ENCODE measurements at places on chromosomes 3 and 15. TPM values are rescaled to one million over a fixed set of nuclear protein-coding genes. Genes with fewer than 3 reads are reported as not detected.

The ADCY5 gene
- total RNA-seq: 10.6 TPM

The EPHA6 gene
- 2.0 TPM for total RNA-seq

The THBS1 gene
- total RNA-seq: 139 TPM

The ROBO2 gene
- 1.3 TPM for total RNA-seq

The PEX5L gene
- 13.2 TPM for total RNA-seq

The MYZAP gene
- 16.3 TPM for total RNA-seq

The DNAJA4 gene
- total RNA-seq: 8.0 TPM

The PPP1R14D gene
- not detected for total RNA-seq

DNA sequence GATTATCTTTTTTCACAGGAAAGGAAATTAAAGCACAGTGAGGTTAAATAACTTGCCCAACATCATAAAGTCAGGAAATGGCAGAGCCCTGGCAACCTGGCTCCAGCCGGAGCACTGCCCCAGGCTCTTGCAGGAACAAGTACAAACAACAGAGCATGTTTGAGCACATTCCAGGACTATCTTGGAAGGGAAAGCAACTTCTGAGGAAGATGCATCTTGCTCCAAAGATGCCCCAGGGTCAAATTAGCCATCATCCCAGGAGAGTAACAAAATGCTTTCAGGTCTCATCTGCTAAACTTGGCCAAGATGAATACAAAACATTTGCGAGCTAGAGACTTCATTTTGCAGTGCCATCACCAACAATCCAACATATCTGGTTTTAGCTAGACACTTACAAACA is 162.4 kb upstream of the LRRN1 start:
- no peak for DNase-seq
- H3K36me3 ChIP-seq: no peaks in the 10 kb centered on the region
- H3K27ac ChIP-seq: no peak overlapping the region
- no peak overlapping the region for H3K4me3 ChIP-seq
- no peaks in the 10 kb centered on the region for H3K27me3 ChIP-seq
- H3K4me1 ChIP-seq: no peaks in the 10 kb centered on the region

DNA sequence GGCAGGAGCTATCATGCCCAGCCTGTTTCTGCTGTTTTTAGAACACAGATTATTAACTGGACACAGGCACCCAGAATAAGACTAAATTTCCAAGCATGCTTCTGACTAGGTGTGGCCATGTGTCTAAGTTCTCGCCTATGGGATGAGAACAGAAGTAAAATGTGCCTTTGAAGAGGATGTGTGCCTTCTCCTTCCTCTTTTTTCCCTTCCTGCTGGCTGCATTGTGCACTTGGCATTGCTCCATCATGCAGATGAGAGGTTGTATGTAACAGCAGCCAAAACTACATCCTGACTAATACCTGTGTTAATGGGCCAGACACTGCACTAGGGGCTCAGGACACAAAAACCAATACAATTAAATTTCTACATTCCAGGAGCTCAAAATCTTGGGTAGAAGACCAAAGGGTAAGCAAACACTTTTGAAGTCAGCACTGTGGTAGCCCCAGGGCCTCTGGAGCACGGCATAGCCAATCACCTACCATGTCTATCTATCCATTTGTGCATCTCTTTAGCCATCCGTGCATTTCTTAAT is 40.9 kb upstream of the RNU6-1 start:
- no peak overlapping the region for H3K27ac ChIP-seq
- peak; percentile 44 for DNase-seq
- no peak overlapping the region for H3K4me3 ChIP-seq

DNA sequence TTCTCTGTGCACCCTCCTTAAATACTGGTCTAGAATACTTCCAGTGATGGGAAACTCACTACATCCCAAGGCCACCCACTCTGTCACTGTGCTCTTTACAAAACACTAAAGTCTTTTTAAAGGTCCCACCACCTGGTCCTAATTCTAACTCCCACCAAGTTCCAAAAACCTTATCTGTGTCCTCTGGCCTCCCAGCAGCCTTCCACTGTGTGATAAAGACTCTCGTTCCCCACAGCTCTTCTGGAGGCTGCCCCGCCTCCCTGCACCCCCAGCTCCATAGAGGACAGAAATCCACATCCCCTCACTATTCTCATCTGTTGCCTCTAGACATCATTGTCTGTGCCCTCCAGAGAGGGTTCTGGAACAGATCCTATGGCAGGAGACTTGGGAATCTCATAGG is 276.4 kb downstream of the FAM43A start:
- no peak overlapping the region for H3K4me3 ChIP-seq
- no peak overlapping the region for H3K27ac ChIP-seq
- no peaks in the 10 kb centered on the region for H3K36me3 ChIP-seq
- no peaks in the 10 kb centered on the region for H3K27me3 ChIP-seq

GRCh38 chr3:71401695-71402231 is 181.8 kb downstream of the FOXP1 start:
- H3K4me3 ChIP-seq: no peak overlapping the region
- H3K27me3 ChIP-seq: no peaks in the 10 kb centered on the region
- no peak overlapping the region for H3K27ac ChIP-seq
- H3K4me1 ChIP-seq: peaks cover 4% of the 10 kb centered on the region
- DNase-seq: no peak

GRCh38 chr3:183959214-183959613 is 58.5 kb downstream of the ABCC5 start:
- no peaks in the 10 kb centered on the region for H3K27me3 ChIP-seq
- no peak overlapping the region for H3K27ac ChIP-seq
- no peak overlapping the region for H3K4me3 ChIP-seq
- H3K36me3 ChIP-seq: no peaks in the 10 kb centered on the region
- no peaks in the 10 kb centered on the region for H3K4me1 ChIP-seq
- DNase-seq: no peak

- no peaks in the 10 kb centered on the region for H3K36me3 ChIP-seq
- peaks cover 16% of the 10 kb centered on the region for H3K4me1 ChIP-seq
- H3K4me3 ChIP-seq: no peak overlapping the region
- no peak overlapping the region for H3K27ac ChIP-seq
- H3K27me3 ChIP-seq: no peaks in the 10 kb centered on the region
Measured at GRCh38 chr3:46849686-46850467, 13.4 kb downstream of the MYL3 start.

- H3K36me3 ChIP-seq: no peaks in the 10 kb centered on the region
- no peak for DNase-seq
- no peak overlapping the region for H3K4me3 ChIP-seq
Measured at GRCh38 chr15:77688266-77688665, 55.6 kb upstream of the LINGO1 start.

GRCh38 chr3:1908651-1909445 is 189.8 kb upstream of the CNTN4 start:
- no peaks in the 10 kb centered on the region for H3K36me3 ChIP-seq
- H3K27ac ChIP-seq: no peak overlapping the region
- no peak for DNase-seq
- no peaks in the 10 kb centered on the region for H3K27me3 ChIP-seq

- H3K27ac ChIP-seq: no peak overlapping the region
- no peak overlapping the region for H3K4me3 ChIP-seq
- no peaks in the 10 kb centered on the region for H3K4me1 ChIP-seq
- H3K27me3 ChIP-seq: no peaks in the 10 kb centered on the region
- DNase-seq: no peak
Measured at GRCh38 chr3:7436542-7436941, 575.6 kb downstream of the GRM7 start.
